ENCODE measurements at places on chromosomes 1 and 21. TPM values are rescaled to one million over a fixed set of nuclear protein-coding genes. Genes with fewer than 3 reads are reported as not detected.

DNA sequence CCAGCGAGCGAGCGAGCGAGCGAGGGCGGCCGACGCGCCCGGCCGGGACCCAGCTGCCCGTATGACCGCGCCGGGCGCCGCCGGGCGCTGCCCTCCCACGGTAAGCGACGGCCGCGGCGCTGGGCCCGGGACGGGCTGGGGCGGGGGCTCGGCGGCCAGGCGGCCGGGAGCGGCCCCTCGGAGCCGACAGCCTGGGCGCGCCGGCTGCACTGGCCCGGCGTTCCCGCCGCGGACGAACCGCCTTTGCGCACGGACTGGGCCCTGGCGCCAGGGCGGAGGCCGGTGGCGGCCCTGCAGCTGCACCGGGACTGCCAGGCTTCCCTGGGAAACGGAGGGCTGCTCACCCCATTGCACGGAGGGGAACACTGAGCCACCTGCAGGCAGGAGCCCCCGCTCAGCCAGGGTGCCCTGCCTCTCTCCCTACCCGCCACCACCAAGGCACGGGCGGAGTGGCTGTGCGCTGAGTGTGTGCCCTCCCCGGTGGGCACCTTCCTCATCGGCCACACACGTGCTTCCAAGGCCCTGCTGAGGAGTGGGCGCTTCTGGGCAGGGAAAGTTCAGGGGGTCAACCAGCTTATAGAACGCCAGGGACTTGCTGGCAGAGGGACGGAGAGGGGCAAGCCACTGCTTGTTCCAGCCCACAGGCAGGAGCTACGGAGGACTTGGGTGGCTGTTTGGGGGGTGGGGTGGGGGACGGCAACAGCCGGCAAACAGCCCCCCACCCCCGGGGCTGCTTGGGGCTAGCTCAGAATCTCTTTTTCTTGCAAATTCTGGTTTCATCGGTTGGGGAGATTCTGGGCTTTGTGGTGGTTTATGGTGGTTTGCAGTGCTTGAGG, 532 bp downstream of the CSF1 start:
- peak; percentile 40 for DNase-seq

GRCh38 chr1:118247593-118247992, 62.6 kb upstream of the SPAG17 start:
- DNase-seq = no peak

- no peak for DNase-seq
Observed at GRCh38 chr1:230327892-230328284, 98.2 kb downstream of the PGBD5 start.

- DNase-seq = peak; percentile 62
Observed at GRCh38 chr1:156804572-156805243, 11.9 kb downstream of the SH2D2A start.

DNA sequence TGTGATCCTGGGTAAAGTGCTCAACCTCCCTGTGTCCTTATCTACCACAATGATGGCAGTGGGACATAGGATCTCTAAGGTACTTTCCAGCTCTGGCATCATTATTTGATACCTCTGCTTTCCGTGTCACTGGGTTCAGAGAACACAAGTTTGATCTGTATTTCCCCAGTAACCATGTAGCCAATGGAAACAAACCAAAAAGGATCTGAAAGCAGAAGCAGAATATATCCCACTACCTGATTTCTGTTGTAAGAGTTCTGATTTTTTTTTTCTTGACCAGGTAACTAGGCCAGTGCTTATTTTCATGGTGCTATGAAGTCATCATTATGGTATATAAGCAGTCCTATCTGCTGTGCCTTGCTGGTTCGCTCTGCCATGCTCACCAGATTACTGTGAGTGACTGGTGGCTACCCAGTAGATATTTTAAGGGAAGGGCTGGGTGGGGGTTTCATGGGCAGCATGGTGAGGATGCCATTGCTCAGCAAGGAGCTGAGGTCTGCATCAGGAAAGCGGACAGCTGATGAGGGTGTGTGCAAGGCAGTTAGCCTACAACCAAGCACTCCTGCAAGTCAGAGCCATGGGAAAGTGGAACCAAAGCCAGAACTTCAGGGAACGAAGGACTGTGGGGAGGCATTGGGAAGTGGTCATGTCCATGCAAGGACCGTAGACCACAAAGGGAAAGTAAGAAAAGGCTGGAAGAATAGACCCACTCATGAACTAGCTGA, 104.9 kb upstream of the EDEM3 start:
- peak; percentile 34 for DNase-seq

GRCh38 chr1:208951908-208952307, 631.6 kb upstream of the CAMK1G start:
- DNase-seq = no peak

- DNase-seq = no peak
Observed at GRCh38 chr1:16171314-16172151, 15.7 kb upstream of the EPHA2 start.

DNA sequence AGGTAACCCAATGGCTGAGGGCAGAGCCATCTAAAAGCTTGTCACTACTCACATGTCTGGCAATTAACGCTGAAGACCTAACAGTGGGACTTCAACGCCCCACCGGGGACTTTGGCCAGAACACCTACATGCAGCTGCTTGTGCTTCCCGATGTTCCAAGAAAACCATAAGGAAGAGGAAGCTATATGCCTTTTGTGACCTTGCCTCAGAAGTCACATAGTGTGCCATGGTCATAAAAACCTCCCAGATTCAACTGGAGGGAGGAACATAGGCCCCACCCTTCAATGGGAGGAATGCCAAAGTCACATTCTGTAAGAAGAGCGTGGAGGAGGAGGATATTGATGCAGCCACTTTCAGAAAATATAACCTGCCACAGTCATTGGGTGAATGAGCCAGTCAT, 147.8 kb upstream of the MAGI3 start:
- DNase-seq = no peak

DNA sequence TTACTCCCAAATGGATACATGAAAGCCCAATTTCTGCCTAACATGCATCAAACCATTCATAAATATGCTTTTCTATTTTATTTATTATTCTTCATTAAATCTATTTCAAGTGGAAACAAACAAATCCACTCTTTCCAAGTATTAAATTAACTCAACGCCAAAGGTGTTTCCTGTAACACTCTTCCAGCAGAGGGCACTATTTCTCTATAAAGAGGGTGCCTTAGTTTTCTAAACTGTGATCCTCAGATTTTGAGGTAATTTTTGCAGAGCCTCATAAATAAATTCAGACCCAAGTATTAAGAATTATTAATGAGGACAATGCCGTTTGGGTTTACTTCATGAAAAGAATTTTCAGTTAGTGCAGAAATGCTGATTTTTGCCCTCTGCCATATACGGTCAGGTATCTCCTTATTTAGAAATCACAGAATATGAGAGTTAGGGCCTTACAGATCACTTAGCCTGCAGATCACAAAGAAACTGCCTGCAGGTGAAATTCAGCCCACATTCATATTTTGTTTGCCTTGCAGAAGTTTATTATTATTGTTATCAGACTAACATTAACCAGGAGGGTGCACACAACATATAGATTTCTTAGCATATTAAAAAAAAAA, 40.1 kb upstream of the MYSM1 start:
- peak; percentile 79 for DNase-seq

- peak; percentile 82 for DNase-seq
Observed at GRCh38 chr21:46622226-46622625, 13.2 kb upstream of the PRMT2 start.

- DNase-seq = no peak
Observed at GRCh38 chr1:175338387-175339135, 146.0 kb upstream of the KIAA0040 start.

DNA sequence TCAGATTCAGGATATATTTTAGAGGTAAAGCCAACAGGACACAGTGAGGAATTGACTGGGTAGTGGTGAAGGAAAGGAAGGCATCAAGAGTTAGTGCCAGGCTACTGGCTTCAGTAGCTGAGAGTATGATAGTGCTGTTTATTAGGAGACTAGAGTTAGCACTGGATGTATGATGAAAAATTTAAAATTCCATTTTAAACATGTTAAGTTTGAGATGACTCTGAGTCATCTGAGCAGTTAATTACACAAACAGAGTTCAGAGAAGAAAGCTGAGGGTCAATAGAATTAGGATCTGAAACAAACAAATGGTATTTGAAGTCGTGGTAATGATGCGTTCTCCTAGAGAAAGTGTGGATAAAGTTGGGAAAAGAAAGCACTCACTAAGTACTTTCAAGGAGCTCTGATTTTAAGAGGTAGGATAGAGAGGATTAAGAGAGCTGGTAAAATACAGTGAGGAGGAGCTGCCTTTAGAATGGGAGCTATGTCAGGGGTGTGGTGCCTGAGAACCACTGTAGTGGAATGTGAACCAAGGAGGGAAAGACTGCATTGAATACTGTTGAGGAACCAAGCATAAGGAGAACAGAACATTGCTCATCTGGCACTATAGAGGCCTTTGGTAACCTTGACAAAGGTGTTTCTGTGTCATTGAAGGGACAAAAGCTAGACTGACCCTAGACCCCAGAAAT, 21.7 kb upstream of the SHCBP1L start:
- no peak for DNase-seq

DNA sequence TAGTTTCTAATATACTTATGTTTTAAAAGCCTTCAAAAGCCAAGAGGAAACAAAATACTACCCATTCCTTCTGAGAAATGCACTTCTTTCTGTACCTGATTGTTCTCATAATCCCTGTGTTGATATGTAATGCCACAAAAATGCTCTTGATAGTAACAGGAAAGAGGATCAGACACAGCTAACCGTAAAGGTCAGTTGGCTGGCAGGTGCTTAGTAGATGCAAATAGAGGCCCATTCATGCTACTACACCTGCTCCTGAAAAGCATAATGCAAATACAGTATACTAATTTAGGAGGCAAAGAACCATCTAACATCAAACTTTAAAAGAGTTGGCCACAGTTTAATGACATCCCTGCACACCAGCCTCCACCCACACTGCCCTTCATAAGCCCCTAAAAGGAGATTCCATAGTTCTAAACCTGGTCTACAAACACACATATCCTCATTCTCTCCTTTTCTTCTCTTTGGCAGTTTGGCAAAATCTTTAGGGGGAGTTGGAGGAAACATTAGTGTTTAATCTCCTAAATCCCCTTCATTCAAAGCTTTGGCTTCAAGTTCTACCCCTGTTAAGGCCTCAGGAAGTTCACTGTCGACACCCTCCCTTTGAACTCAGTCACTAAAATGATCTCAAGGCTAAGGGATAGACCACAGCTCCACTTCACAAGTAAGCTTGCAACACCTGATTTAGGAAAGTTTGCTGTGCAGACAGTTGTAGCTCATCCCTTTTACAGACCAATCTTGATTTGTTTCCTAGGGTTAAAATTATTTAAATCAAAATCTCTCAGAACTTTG, 2.9 kb upstream of the CD46 start:
- DNase-seq = no peak

DNA sequence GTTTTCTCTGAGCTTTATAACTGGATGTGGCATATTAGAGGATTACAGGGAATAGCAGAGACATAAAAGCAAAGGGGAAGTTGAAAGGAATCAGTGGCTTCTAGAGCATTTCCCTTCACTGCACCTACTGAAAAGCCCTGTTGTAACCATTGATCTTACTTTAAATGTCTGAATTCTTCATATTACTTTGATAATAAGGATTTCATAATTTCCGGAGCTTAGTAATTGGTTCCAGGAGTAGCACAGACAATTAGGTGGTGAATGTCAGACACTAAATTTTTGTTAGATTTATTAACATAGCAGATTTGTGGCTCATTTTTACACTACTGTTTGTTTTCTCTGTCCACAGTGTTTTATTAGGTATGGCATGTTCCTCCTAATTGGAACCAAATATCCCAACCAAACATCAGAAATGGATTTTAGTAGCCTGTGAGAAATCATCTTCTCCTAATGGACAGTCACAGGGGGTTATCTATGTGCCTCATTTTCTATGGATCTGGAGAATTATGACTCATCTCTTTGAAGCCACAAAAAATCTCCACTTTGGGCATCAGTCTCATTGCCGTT, 100.5 kb downstream of the GIPC2 start:
- no peak for DNase-seq

DNA sequence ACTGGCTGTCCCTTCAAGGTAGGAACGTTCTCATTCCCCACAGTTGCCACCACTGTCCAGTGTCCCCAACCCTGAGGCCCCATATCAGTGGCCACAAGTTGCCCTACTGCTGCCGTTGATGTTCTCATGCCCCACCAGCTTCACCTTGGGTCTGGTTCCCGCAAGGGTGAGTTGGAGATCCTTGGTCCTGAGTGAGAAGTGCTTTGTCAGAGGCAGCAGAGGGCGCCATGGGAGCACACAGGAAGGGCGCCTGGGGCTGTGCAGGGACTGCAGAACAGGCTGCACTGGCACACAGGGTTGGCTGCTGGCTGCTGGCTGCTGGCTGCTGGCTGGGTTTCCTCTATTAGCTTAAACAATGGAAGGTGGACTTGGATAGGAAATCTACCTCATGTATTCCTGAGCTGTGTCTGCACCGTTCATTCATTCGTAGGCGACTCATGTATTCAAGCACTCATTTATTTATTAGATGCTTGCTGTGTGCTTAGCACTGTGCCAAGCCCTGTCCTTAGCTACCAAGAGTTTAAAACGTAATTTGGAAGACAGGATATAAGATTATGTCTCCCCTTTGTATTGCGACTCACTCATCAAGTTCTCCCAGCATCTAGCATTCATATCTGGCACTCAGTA, 2.1 kb upstream of the S100A9 start:
- peak; percentile 25 for DNase-seq

DNA sequence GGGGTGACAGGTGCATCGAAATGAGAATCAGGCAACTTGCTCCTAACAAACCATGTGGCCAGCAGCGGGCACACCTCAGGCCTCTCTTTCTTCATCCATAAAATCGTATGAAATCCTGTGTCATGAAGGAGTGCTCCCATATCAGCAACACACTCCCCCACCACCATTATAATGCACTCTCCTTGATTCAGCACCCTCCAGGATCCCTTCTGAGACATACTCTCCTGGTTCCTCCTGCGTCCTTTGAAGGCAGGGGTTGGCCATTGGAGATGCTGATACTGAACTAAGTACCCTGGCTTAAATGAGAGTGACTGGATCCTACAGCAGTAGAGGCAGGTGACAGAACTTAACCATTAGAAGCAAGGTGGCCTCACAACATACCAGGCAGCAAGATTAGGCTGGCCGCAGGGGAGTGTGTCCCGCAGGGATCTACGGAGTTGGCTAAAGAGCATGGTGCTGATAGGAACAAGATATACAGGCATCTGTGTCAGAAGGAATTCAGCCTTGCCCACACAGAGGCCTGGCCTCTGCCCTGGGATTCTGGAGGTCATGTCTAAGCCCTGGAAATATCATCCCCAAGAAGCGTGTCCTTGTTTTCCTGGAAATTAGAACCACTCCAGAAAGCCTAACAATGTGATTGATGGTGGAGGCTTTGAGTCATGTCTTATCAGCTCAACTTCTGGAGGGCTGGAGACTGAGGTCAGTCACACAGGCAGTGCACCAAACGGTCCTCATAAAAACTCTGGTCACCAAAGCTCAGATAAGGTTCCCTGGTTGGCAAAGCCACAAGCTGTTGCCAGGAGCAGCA, 16.8 kb downstream of the S100A7A start:
- DNase-seq = no peak

Gene LMX1A
- total RNA-seq = 0.84 TPM

Gene ANKRD35
- 2.2 TPM for total RNA-seq

Gene MMP23B
- total RNA-seq = 50.7 TPM

Gene LCE3D
- total RNA-seq = not detected

Gene FAM72D
- total RNA-seq = 0.71 TPM

Gene KCNE2
- 0.22 TPM for total RNA-seq

Gene AIM2
- 0.31 TPM for total RNA-seq

Gene CYP4A11
- total RNA-seq = 0.13 TPM

Gene C1orf115
- 11.1 TPM for total RNA-seq

Gene RASSF5
- 3.6 TPM for total RNA-seq

Gene RAP1GAP
- 0.62 TPM for total RNA-seq

Measured in muscle of leg (tissue), 16 donors.